ENCODE measurements at places on chromosomes 6 and 20.
A peak's percentile ranks its signal among the peaks of the same experiment; 100 is the strongest.

DNA sequence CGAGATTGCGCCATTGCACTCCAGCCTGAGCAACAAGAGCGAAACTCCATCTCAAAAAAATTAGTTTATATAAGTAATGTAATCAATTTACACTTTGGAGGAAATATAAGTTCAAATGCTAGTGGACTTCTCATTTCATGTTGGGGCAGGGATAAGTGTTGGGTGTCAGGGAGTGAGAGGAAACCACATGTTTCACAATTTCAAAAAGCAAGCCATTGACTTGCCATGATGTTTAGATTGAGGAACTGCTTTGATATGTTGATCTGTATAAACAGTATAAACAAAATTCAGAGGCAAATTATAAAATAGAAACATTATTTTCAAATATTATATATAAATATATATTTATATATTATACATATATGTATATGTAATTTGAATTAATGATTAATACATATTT lies 42.7 kb downstream of the FILIP1 start:
- no peak for DNase-seq

DNA sequence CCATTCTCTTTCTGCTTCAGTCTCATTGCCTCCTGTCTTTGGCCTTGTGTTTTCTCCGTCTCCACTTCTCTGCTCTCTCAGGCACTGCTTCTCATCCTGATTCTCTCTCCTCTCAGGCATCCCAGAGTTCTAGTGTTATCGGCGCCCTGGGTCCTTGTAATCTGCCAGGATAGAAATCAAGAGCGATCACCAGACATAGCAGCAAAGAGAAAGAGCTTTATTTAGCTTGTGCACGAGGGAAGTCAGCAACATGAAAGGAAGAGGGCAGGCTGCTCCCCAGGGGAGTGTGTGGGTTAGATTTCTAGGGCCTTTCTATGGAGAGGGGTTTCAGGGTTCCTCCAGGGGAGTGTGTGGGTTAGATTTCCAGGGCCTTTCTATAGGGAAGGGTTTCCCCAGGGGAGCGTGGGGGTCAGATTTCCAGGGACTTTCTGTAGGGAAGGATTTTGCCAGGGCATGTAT lies 32.5 kb downstream of the SUN5 start:
- no peak for DNase-seq

DNA sequence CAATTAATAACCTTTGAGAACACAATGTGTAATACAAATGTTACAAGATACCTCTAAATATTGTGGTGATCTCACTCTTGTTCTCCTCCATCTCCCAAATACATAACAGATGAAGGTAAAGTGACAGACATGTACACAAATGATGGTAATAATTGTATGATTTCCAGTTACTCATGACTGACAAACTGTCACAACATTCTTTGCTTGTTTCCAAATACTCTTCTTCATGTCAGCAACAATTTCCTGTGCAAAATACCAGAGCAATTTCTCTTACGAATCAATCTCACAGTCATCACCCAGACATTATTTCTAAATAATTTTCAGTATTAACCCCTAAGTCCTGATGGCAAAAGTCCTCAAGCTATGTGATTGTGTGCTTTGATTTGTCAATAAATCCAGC lies 92.9 kb downstream of the RPS12 start:
- no peak for DNase-seq

- DNase-seq: no peak
These were observed 506.9 kb downstream of the LMBRD1 start for GRCh38 chr6:69289689-69290495.

GRCh38 chr6:152587473-152587872 lies 49.7 kb downstream of the SYNE1 start:
- no peak for DNase-seq

- no peak for DNase-seq
These were observed 88.2 kb downstream of the CDH26 start for GRCh38 chr20:60046436-60046835.

DNA sequence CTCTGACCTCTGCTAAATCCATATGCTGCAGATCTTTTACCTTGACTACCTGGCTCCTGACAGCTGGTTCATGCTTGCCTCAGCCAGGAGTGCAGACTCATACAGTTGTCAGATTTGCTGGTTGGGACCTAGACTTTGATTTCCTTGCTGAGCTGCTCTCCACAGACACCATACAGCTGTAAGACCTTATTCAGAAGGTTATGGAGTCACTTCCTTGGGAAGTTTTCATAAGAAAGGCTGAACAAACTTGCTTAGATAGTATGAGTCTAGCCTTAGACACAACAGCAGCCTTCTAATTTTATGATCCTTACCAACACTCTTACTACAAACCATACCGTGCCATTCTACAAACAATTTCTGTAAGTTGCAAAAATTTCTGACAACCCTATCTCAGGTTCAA lies 102.9 kb downstream of the EDN1 start:
- DNase-seq: no peak

DNA sequence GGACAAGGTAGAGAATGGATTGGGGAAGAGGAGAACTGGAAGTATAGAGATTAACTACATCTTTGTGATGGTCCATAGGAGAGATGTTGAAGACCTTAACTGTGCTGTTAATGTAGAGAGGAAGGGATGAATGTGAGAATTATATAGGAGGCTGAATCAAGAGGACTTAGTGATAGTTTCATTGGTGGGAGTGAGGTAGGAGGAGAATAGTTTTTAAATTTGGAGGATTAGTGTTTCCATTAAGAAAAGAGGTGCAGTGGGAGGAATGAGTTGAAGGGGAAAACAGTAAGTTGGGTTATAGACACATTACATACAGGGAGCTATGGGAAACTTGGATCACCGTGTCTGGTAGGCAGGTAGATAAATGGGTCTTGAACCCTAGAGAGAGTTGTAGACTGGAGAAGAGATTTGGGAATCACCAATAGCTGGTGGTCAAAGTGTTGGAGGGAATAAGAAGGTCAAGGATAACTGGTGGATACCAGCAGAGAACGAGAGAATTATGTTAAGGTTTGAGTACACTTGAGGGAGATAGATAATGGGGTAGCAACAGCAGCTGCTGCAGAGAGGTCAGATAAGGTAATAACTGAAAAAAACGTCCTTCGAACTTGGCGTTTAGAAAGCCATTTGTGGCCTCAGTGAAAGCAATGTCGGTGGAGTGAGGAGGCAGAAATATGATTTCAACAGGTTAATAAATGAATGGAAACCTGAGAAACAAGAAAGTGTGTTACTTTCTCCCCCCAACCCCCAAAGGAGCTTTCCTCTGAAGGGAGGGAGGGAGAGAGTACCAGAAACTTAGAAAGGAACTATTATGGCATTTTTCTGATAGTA lies 3.1 kb downstream of the C6orf89 start:
- no peak for DNase-seq

- DNase-seq: no peak
These were observed 10.6 kb downstream of the PNPLA1 start for GRCh38 chr6:36280467-36280866.

- DNase-seq: no peak
These were observed 16.8 kb upstream of the TAAR1 start for GRCh38 chr6:132675749-132676148.

GRCh38 chr6:143408787-143409162 lies 41.7 kb downstream of the ADAT2 start:
- DNase-seq: no peak

DNA sequence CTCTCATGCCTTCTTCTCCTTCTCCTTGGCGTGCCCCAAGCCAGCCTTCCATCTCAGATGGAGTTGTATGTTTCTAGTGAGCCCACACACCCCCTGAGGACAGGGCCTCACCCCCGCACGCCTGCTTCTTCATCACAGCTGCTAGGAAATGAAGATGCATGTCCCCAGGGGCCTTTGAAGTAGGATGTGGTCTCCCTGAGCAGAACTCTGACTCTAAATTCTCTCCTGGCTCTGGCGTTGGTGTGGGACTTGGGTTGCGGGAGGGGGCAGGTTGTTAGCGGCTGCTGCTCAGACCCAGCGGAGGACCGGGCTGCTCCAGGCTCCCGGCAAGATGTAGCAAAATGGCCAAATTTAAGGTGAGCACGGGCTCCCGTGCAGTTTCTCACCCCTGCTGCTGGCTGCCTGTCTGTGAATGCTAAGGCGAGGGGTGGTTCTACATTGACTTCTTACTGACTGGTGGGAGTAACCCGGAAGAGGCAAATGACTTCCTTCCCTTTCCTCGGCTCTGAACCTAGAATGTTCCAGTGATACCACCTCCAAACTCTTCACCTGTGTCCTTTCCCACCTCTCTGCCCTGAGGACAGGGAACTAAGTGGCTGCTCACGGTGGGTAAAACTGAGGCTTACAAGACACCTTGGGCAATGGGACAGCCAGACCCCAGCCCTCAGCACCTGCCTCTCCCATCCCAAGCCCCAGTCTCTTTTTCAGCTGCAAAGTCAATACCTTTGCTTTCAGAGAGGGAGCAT lies 8.8 kb downstream of the SYNJ2 start:
- DNase-seq: no peak

DNA sequence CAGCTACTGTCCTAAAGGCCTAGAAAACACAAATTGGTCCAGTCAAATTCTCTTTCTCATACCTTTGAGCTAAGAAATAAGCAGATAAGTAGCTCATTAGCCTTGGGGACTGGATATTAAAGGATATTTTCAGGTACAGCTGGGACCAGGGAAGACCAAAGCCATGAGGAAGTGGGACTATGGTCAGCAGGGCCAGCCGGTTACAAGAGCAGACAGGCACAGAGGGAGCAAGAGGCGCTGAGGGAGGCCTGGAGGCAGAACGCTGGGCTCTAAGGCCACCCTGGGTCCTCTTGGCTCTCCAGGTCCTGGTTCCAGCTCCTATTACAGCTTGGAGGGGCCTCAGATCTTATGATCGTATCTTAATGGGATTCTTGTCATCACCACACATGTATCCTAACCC lies 88.5 kb upstream of the KCNK16 start:
- no peak for DNase-seq

- DNase-seq: no peak
These were observed 18.7 kb downstream of the ASF1A start for GRCh38 chr6:118912646-118913045.

- DNase-seq: peak; percentile 7
These were observed 3.3 kb upstream of the MOG start for GRCh38 chr6:29653452-29654038.

DNA sequence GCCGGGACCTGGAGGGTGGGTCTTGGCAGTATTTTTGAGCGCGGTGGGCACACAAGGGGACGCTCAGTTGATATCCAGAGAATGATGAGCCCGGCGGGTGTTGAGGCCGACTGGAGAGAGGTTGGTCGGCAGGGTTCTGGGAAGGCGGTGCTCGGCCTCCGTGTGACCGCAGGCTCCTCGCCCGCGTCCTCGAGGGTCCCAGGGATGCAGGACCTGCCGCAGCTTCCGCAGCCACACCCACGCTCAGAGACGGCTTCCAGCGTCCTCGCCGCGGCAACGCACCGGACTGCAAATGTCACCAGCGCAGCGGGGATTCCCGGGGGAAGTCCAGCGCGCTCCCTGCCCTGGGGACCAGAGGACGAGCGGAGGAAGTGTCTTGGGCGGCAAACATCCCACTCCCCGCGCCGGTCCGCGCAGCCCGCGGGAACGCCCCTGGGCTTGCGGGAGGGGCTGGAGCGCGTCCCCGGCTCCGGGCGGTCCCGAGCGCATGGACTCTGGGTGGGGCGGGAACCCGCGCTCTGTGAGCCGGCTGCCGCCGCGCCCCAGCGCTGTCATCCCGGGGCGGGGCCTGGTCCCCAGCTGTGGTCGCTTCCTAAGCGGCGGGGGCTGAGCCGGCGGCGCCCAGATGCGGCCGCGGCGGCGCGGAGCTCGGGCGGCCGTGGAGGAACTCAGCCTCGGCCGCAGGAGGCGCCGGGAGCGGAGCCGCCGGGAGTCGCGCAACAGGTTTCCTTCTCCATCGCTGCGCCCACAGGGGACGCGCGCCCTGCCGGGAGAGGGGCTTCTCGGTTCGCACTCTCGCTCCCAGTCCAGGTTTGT lies at the start of gene STX11:
TSS of gene STX11 (plus strand) at position 624 of the 816 bp plus-strand sequence. CDS start 36,111 bp downstream, outside the sequence.
- peak; percentile 76 for DNase-seq

- no peak for DNase-seq
These were observed 48.5 kb downstream of the PTPRK start for GRCh38 chr6:128471907-128472306.

GRCh38 chr6:159729598-159730331 lies 2.5 kb downstream of the WTAP start:
- DNase-seq: no peak

DNA sequence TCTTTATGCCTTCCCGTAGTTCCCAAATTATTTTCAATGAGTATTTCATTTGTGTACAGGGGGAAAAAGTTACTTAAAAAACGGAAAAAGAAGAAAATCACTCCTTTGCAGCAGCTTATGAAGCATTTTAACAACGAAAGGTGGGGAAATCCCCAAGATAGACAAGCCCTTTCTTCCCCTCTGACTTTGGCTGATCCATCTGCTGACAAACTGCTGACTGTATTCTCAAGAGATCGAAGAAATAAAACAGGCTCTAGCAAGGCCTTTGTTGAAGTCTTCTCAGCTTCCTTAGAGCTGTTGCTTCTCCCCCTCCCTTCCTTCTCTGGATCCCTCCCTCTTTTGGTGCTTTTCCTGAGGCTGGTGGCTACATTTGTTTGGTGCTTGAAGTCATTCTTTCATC lies 325.2 kb downstream of the NRN1 start:
- no peak for DNase-seq

- DNase-seq: peak; percentile 53
These were observed 12.1 kb upstream of the OCSTAMP start for GRCh38 chr20:46562373-46563169.

GRCh38 chr6:27026361-27026760 lies 221.1 kb upstream of the PRSS16 start:
- DNase-seq: no peak

DNA sequence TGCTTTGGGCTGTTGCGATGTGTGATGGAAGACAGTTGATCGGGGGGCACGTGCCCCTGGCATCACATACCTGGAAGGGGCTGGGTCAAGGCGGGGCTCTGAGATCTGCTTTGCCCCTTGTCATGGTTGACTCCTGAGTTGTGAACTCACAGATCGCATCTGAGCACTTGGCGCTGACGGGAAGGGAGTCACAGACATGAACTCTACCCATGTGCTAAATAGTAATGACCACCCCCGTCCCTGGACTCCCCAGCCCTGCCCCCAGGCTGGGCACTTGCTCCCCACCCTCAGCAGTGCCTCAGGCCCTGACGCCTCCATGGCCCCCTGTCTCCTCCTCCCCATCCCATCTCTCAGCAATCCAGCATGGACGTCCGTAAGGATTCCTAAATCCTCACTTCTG lies 107.0 kb downstream of the SYNDIG1 start:
- no peak for DNase-seq

GRCh38 chr6:127879685-127880084 lies 21.2 kb downstream of the THEMIS start:
- DNase-seq: peak; percentile 38

- DNase-seq: no peak
These were observed 52.0 kb downstream of the CDC5L start for GRCh38 chr6:44439270-44440045.

DNA sequence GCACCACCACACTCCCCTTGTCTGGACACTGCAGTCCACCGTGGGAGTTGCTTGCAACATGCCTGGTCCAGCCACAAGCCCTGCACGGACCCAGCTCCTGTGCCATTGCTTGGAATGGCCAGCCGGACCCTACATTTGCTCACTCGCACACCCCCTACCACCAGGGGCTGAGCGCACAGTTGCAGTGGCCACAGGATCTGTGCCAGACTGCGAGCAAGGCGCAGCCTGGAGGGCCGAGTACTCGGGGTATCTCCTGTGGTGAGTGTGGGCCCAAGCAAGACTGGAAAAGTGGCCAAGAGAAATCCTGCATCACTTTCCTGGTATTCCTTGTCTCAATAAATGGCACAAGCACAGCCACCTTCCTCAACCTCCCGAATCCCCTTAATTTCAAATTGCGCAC lies 85.4 kb upstream of the SAMD5 start:
- DNase-seq: no peak

- no peak for DNase-seq
These were observed 50.6 kb downstream of the MAFB start for GRCh38 chr20:40638414-40638813.

GRCh38 chr20:36645998-36646397 lies at the start of gene SLA2:
SLA2 (minus strand) TSS chr20:36646196; CDS start chr20:36641335, 4,861 bp downstream.
- DNase-seq: peak; percentile 47

GRCh38 chr20:45548410-45548809 lies 1.2 kb upstream of the EPPIN start:
- DNase-seq: no peak

Data from stimulated activated CD8-positive, alpha-beta memory T cell treated with anti-CD3 and anti-CD28 coated beads, Interleukin-4, amount 100 ng/mL, for 24 hours (primary cell).